ENCODE measurements at places on chromosomes 5 and 9.

DNA sequence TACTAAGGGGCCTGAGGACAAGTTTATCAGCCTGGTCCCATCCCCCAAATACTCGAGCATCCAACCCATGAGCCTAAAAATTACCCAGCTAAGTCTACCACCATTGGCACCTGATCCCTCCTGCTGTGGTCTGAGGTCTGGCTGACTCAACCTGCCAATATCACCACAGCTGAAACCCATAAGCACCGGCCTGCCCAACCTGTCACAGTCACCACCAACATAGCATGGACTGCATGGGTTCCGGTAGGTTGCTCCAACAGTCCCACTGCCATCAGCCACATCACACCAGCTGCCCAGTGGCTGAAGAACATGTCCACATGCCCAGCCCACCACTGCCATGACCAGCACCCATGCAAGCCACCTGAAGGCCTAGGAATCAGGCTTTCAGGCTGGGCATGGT is 495.0 kb downstream of the PRELID2 start:
- DNase-seq, result no peak

DNA sequence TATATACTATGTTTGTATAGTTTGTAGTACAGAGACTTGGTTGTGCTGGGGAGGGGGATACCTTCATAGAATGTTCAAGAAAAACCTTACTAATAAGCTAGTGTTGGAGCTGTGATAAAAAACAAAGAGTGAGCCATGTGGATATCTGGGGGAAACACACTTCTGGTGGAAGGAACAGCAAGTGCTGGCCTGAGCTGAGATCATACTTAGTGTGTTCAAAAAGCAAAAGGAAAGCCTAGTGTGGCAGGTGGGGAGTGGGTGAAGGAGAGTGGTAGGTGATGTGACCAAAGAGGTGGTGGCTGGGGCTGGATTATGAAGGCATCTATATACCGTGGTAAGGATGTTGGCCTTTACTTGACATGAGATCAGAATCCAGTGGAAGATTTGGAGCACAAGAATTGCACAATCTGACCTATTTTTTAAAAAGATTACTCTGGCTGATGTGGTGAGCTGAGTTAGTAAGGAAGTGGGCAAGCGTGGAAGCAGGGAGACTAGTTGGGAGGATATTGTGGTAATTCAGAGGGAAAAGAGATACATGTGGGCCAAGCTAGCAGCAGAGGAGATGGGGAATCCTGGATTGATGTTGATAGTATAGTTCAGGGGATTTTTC is 26.6 kb downstream of the PALM2AKAP2 start:
- DNase-seq, result peak; percentile 31

DNA sequence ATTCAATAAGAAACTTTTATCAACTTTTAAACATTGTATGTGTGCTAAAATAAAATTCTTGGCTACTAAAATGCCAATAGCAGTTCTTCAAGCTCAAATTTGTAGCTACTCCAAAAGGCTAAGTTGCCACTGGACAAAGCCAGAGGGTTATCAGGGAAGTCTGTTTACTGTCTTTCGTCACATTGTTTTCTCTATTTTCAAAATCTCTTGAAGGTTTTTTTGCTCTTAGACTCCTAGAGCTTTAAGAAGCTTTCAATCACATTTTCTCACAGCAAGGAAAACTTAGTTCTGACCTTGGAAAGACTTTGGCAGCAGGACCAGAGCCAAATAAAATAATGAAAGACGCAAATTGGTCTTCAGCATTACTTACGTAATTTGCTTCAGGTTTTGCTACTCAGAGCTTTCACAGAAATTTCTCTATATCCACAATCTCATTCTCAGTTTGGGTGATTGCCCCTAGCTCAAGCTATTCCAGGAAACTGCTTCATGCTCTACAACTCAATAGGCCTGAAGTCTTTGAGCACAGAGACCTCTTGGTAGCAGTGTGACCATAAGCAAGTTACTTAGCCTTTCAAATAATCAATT is 257.7 kb downstream of the GABRG2 start:
- no peak for DNase-seq

- DNase-seq, result no peak
Observed at GRCh38 chr9:102499468-102499867, 495.7 kb upstream of the CYLC2 start.
